ENCODE measurements at places on chromosomes 11 and 22.

- no peak for DNase-seq
Measured at GRCh38 chr11:65504674-65505465, 6.0 kb downstream of the MALAT1 start.

DNA sequence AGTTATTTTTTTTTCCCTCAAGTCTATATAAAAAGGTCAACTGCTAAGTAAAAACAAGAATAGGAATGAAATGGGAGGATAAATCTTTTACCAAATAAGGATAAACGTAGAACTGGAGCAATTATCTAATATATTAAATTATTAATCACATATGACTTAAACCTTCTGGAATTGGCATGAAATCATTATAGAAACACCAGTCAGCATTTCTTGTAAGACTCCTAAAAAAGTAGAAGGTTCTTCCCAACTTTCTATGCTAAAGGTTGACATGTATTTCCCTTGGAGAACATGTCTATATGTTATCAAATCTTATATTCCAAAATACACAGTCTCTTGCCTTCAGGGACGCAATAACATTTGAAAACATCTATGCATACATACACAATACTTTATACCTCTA is 143.2 kb downstream of the SBF2 start:
- no peak for DNase-seq

DNA sequence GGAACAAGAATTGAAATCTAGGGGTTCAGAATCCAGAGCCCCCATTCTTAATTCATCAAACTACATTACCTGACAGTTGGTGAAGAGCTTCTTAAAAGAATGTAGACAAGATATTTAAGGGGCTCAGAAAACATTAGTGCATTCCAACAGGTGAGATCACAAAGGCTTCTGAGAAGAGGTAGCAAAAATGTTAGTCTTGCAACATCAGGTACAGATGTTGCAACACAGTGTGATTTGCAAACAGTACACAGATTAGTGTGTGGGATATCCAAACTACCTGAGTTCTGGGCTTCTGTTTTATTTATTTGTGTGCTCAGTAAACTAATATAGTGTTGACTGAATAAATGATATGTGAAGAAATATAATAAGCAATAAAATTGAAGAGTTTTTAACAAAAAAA is 11.8 kb downstream of the CASP4 start:
- no peak for DNase-seq

DNA sequence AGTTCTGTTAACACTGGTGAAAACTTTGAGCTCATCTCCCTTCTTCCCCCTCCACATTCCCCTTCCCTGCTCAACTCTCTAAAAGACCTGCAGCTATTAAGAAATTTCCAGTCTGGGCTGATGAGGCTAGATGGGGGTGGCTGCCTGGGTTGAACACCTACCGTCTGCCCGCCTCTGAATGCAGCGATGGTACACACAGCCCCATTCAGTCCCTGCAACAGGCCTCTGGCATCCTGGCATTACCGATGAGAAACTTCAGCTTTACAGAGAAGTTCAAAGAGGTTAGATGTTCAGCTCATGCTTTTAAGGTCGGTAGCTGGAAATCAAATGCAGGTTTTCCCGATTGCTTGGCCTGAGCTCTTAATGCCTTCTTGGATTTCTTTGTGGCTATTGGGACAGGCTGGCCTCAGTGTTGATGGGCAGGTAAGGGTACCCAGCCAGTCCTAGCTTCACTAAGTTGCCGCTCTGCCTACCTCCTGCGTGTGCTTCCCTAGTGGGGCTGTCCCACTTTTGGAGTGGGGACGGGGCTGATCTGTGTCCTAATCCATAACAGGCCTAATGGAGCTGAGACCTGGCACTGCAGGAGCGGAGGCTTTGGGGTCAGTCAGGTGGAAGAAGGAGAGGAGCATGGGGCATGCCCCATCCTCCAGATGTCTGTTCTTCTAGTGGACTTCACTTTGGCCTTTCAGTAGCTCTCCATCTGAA is 49.1 kb downstream of the ZBTB16 start:
- no peak for DNase-seq

DNA sequence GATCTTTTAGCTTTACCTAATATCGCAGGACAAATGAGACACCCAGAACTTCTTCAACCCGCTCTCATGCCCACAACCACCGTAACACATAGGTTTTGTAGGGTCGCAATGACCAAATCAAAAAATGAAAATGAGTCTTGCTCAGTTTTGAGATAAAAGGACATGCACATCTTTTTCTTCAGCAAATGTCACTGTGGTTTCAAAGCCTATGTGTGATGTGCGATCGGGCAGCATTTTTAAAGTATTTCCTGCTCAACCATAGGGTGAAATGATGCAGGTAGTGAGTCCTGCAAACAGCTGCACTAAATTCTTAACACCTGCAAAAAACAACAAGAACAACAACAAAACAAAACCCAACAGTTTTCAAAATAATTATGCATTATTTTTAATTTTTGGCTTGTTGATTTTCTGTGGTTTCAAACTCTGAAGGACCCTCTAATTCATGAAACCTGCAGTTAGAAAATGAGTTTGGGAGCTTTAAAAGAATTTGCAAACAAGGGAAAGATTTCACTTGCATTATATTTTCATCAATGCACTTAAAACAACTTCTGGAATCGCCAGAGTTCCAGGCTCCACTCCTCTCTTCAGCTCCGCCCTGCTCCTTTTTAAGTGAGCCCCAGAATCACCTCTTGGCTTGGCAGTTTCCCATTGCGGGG is 79.4 kb downstream of the PRR5L start:
- no peak for DNase-seq

GRCh38 chr11:33868647-33869461 is 23.0 kb downstream of the LMO2 start:
- no peak for DNase-seq

DNA sequence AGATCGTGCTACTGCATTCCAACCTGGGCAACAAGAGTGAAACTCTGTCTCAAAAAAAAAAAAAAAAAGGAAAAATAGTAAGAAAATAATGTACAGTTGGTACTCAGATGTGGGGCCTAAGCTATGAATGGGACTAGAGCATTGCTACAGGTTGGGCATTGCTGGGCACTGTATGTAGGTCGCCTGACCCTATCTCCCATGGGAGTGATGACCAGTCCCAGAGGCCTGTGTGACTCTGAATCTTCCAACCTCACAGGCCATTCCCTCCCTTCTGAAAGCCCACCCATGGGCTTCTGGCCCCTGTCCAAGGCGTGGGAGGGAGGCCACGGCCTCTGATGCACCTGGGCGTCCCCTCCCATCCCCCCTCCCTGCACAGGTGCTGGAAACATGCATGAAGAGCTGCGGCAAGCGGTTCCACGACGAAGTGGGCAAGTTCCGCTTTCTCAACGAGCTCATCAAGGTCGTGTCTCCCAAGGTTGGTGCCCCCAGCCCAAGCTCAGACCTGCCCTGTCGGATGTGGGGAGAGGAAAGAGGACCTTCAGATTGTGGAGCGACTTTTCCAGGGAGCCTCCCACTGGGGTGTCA is 9.5 kb downstream of the GGA1 start:
- DNase-seq = no peak

- DNase-seq = no peak
Measured at GRCh38 chr11:68051191-68052136, 12.6 kb downstream of the TCIRG1 start.

DNA sequence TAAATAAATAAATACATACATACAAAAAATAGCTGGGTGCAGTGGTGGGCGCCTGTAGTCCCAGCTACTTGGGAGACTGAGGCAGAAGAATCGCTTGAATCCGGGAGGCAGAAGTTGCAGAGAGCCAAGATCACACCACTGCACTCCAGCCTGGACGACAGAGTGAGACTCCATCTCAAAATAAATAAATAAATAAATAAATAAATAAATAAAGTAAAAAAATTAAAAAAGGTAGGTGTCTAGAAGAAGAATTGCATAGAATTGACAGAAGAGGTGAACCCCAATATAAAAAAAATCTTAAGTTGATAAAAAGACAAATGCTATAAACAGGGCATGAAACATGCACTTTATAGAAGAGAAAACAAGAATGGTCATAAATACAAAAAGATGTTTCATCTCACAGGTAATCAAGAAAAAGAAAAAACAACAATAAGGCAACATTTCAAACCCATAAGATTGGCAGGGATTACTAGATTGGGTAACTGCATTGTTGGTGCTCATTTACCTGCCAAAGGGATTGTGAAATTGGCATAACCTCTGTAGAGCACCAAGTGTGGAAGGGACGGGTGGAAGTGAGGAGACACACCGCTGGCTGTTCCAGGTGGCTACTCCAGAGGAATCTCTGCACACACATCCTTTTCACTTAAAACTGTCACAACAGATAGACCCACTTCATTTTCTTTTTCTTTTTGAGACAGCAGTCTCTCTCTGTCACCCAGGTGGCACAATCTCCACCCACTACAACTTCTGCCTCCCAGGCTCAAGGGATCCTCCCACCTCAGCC is 44.7 kb downstream of the NF2 start:
- no peak for DNase-seq

- DNase-seq = no peak
Measured at GRCh38 chr11:72588421-72589410, 85.5 kb downstream of the PDE2A start.

GRCh38 chr11:100681064-100681502 is 6.0 kb upstream of the ARHGAP42 start:
- peak; percentile 77 for DNase-seq

GRCh38 chr11:128522943-128523518 is 64.3 kb downstream of the ETS1 start:
- no peak for DNase-seq

GRCh38 chr11:2508793-2509192 is 64.0 kb downstream of the KCNQ1 start:
- no peak for DNase-seq

- DNase-seq = no peak
Measured at GRCh38 chr11:70656252-70656651, 257.9 kb downstream of the CTTN start.

DNA sequence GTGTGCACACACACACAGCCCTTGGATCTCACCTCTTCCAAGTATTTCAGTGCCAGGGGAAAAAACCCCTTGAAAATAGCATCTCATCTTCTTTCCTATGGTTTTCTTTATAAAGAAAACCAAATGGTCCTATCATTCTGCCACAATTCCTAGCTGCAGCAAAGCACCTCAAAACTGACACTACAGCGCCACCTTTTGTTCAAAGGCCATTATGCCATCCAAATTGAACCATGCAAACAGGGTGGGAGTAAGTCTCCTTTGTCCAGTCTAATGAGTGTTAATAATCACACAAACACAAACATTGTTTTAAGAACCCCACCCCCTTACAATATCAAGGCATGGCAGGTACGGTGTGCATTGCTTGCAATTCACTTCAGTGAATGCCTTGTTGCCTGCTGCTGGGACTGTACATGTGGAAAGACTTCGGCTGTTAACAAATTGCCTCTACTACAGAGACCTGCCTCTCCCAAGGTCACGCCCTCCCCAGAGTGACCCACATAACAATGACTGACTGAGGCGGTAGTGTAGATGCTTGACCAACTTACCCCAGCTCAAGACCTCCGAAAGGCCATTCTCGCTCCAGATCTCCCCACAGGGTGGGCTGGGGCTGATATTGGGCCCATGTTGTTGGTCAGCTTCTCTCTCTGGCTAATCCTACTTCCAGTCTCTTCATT is 31.7 kb downstream of the FAM181B start:
- peak; percentile 32 for DNase-seq

GRCh38 chr11:118657238-118657637 is 22.2 kb downstream of the TREH start:
- DNase-seq = no peak

GRCh38 chr11:121898903-121899302 is 217.1 kb downstream of the BLID start:
- no peak for DNase-seq

DNA sequence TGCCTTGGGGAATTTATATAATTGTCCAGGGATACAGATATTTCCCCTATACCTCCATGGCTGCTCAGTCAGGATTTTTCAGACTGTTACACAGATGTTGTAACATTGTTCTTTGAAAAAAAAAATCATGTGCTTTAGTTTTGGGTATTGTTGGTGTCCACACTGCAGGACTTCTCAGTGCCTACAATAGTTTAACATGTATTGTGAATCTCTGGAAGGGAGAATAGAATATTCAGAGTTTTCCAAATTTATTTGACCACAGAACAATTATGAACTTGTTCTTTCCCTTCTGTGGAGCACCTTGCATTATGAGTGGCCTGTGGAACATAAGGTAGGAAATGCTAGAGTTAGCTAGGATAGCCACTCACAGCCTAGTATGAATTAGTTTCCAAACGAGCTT is 14.5 kb downstream of the CRYBA4 start:
- DNase-seq = no peak

DNA sequence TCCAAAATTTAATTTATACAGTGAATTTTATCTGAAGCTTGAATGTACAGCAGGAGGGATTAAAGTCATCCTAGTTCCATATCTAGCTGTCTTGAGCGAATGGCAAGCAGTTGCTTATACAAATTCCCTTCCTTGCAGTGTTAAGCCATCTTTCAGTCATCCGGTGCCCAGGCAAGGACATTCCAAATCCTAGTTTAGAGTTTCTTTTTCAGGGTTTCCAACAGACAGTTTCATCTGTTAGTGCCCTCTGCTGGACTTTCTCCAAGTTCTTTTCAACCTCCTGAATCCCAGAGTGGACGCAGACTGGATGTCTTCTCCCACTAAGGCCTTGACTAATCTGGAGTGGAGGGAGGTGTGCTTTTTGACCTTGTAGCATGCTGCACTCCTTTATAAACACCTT is 45.4 kb downstream of the GRAMD1B start:
- no peak for DNase-seq

DNA sequence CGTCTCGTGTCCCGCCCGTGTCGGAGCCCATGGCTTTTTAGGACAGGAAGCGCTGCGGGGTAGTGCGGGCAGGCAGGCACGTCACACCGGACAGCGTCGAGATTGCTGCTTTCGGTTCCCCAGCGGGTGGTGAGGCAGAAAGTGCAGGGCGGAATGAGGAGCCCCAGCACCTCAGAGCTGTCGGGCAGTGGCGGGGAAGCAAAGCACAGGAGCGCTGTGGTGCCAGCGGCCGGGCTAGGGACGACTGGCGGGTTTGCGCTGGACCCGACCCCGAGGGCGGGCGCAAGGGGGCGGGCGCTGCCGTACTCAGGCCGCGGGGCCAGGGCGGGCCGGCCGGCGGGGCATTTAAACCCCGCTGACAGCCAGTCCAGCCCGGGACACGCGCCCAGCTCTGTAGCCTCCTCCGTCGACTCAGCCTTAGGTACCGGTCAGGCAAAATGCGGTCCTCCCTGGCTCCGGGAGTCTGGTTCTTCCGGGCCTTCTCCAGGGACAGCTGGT is at the start of gene SLC37A2:
SLC37A2 (plus strand) TSS at position 375 of the 498 bp plus-strand sequence; CDS start at position 438, 63 bp downstream.
- DNase-seq = peak; percentile 71

GRCh38 chr11:27100534-27100933 is 59.9 kb downstream of the BBOX1 start:
- DNase-seq = no peak

- no peak for DNase-seq
Measured at GRCh38 chr11:64438986-64439771, 80.2 kb downstream of the RPS6KA4 start.
